Activated T-helper 1 cell treated with anti-CD3 and anti-CD28 coated beads, Interleukin-2, amount 50 U/mL, for 16 hours (primary cell): ENCODE measurements at places on chromosomes 4 and X.

DNA sequence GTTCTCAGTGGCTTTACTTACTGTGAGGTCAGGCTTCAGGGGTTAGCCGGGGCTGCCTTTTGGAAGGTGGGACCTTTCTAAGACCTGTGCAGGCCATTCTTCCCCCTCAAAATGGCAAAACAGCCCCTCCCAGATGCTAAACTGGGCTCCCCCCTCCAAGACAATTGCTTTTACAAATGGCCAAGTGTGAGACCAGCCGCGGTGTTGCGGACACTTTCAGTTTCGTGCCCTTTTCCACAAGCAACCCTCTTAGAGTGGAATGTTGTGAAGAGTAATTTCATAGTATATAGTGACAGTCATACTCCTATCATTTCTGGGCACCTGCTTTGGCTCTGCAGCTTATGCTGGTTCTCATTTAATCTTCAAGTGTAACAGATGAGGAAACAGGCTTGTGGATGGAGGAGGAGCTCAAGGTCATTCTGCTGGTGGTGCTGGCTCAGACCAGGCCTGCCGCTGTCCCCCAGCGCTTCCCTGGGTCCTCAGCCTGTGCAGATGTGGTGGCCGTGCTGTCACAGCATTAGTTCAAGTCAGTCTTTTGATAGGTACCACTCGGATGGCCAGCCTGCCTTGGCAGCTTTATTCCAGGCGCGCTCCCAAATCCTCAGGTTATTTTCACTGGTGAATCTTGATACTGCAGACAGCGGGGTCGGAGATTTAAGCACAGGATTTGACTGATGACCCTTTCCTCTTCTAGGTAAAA lies 55.0 kb upstream of the TADA2B start:
- no peak for DNase-seq

- no peak for DNase-seq
These were observed 553 bp downstream of the SEPTIN6 start for GRCh38 chrX:119692191-119693039.

DNA sequence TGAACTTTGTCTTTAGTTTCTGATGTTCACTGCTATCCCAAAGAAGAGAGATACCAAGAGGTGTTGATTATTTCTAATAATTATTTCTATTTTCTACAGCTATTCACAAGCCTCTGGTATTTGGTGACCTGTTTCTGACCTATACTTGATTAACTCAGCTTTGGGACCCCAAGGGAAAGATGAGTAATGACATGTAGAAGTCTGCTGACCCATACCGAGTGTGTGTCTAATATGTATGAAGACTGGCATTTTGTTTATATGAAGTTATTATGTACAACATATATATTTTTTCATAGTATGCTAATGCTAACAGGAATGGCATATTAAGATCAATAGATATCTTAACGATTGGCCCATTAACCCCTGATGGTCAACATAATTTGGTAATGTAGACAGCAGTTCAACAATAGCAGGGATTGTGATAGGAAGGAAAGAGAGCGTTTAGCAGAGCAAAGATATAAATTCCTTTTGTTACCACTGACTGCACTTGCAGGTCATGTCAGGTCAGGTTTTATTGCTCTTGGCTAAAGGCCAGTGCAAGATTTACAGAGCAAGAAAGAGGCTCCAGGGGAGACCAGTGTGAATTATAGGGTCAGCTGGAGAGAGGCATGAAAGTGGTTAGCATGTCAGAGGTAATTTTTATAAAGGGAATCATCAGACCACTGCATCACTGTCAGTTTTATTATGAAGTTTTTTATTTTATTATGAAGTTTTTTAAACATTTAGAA lies 94.7 kb upstream of the DIPK2B start:
- no peak for DNase-seq

- DNase-seq = no peak
These were observed 16.7 kb downstream of the NR3C2 start for GRCh38 chr4:148425327-148426110.

DNA sequence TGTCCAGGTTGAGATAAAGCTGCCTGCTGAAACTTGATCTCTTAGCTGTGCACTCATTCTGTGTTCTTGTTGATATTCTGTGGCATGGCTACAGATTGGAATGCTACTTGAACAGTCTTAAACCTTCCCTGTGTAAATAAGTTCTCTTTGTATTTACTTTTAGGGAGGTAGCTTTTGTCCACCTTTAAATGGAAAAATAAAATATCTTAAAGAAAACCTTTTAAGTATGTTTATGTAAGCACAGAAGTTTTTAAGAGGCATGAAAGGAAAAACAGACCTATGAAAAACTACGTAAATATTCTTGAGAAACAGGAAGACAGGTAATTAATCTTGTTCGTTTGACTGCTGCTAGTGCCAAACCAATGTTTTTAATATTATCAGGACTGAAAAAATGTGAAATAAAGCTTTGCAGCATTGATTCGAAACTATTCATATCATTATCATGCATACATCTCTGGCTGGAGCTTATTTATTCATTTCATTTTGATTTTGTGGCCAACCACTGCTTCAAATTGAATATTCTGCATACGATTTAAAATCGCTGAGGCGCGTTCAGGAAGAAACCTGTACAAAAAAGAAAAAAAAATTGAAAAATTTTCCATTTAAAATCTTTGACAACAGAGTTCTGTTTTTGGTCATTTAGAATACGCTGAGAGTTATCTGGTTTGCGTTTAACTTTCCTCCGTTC lies 17.8 kb downstream of the HSD17B13 start:
- DNase-seq = no peak

DNA sequence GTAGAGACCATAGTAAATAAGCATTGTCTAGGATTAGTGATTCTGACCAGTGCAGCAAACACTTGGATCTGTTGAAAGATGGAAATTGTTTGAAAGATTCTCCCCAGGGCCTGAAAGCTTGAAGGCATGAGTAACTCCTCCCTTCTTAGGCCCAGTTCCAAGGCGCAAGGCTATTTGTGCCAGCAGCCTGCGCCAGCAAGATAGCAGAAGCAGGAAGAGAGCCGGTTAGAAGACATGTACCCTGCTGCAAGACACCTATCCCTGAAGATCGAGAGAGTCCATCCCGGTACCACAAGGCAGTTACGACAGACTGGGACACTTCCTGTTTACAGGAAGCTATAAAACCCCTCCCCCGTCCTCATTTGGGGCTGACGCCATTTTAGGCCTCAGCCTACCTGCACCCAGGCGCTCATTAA lies 72.4 kb upstream of the JADE1 start:
- DNase-seq = no peak

- DNase-seq = no peak
These were observed 177.5 kb downstream of the EDA start for GRCh38 chrX:69793260-69793935.

GRCh38 chrX:68571610-68572311 lies 72.9 kb downstream of the YIPF6 start:
- no peak for DNase-seq

- DNase-seq = no peak
These were observed 14.0 kb upstream of the GLOD5 start for GRCh38 chrX:48747415-48748016.

DNA sequence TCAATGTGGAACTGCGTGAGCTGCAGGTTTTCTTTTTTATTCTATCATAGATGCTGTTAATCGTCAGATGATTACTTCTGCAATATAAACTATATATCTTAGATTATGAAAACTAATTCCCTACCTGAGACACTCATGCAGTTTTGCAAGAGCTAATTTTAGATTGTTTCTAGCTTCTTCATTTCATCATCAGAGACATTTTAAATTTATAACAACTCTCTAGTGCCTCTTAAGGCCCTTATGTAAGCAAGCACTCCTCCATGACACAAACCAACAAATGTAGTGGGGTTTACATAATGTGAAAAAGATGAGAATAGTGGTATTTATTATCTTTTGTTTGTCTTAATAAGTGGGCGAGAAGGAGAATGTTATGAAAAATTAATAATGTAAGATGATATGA lies 170.2 kb upstream of the ETNPPL start:
- no peak for DNase-seq

- DNase-seq = no peak
These were observed 47.4 kb upstream of the HOPX start for GRCh38 chr4:56728512-56728911.

DNA sequence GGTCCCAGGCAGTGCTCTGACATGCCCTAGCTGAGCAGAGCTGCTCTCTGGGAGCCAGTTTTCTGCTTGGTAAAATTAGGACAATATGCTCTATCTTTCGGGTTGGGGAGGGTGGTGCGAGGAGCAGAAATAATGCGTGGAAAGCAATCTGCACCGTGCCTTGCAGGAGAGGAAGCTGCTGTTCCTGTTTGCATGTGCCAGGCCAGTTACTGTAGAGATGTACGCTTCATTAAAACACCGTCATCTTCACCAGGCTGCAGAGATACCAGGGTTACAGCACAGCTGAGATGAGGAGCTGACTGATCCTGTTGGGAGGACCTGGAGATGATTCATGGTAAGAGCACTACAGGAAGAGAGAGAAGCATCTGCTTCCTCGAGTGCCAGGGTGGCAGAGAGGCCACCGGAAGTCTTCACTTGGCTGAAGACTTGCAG lies 29.5 kb upstream of the IRF2 start:
- DNase-seq = no peak

DNA sequence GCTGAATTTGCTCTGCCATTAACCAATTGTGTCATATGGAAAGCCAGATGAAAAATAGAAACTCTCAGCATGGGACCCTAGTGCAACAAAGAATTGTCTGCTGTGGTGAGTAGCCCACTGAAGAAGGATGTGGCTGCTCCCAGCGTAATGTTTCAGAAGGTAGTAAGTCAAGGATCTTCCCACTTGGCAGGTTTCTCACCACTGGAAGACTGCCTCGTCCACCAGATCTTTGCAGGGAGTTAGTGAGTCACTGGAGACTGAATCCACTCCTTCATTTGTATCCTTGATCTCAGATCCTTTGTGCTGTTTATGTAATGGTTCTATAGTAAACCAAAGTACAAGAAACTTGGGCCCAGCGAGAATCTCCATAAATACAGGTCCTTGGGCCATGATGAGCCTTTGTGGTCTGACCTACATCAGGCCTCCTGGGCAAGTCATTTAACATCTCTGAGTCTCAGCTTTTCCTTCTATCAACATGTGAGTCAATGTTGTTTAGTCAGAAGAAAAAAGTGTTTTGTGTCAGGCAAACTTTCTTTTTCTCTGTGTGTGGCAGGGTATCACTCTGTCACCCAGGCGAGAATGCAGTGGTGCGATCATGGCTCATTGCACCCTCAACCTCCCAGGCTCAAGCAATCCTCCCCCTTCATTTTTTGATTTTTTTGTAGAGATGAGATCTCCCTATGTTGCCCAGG lies 78.0 kb upstream of the CCDC160 start:
- DNase-seq = no peak

- DNase-seq = no peak
These were observed 642.9 kb downstream of the STPG2 start for GRCh38 chr4:97500423-97500822.

- DNase-seq = no peak
These were observed 138.8 kb downstream of the DCTD start for GRCh38 chr4:182778222-182778982.

GRCh38 chr4:185480016-185480732 lies 8.6 kb upstream of the CCDC110 start:
- no peak for DNase-seq

GRCh38 chr4:40489961-40490360 lies 139.7 kb downstream of the RBM47 start:
- DNase-seq = no peak

DNA sequence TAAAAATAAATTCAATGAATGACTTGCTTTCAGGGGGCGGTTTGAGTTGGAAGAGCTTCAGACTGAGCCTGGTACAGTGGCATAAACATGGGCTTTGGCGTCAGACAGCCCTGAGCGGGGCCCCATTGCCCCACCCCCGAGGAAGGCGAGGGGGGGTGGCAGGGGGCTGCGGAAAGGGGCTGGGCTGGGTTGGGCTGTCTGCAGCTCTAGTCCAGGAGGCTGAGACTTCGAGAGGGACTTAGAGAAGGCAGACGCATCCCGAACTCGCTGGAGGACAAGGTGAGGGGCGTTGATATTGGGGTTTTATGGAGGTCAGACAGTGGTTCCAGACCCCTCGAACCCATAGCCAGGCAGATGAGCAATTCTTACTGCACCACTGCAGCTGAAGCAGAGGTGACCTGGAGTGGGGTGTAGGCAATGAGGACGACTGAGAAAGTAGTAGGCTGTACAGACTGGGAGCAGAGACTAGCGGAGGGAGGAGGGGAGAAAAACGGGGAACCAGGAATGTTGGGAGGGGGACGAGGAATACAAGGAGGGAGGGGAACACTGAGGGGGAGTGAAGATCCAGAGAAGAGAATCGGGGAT lies at the start of gene MAGED2:
TSS of gene MAGED2 (plus strand) at position 222 of the 585 bp plus-strand sequence. CDS start 1,587 bp downstream, outside the sequence.
- peak; percentile 13 for DNase-seq

- no peak for DNase-seq
These were observed 23.5 kb upstream of the SOWAHD start for GRCh38 chrX:119734897-119735339.

DNA sequence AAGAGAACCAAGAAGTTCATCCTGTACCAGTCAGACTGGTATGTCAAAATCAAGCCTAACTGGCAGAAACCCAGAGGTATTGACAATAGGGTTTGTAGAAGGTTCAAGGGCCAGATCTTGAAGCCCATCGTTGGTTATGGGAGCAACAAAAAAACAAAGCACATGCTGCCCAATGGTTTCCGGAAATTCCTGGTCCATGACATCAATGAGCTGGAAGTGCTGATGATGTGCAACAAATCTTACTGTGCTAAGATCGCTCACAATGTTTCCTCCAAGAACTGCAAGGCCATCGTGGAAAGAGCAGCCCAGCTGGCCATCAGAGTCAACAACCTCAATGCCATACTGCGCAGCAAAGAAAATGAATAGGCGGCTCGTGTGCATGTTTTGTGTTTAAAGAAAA lies 172.7 kb upstream of the MED14 start:
- no peak for DNase-seq

GRCh38 chrX:805103-805670 lies 174.6 kb downstream of the SHOX start:
- no peak for DNase-seq

GRCh38 chr4:161936625-161937550 lies 226.9 kb downstream of the FSTL5 start:
- no peak for DNase-seq

GRCh38 chr4:537436-538264 lies 38.4 kb downstream of the TMEM271 start:
- no peak for DNase-seq

DNA sequence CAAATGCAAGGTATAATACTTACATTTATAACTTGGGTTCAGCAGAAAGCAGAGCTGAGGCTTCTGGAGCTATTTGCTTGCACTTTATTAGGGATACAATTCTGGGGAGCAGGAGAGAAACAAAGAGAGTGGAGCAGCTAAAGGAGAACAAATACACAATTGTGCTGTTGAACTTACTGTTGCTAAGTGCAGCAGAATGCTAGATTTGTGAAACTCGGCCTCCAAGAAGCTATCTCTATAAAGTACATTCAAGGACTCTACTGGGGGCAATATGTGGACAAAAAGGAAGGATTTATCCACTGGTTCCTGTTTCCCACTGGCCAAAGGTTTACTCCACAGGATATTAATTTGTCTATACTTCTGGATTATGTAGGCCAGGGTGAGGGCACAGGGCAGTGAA lies 86.8 kb downstream of the PPP1R2C start:
- DNase-seq = no peak

GRCh38 chr4:961351-962230 lies 11.8 kb downstream of the DGKQ start:
- no peak for DNase-seq

- no peak for DNase-seq
These were observed 405.2 kb downstream of the PPARGC1A start for GRCh38 chr4:23484689-23485088.
